ENCODE measurements at places on chromosomes 4 and X.

- DNase-seq: no peak
Measured at GRCh38 chrX:49879656-49880277, 483 bp downstream of the USP27X start.

GRCh38 chr4:78962597-78963115 lies 23.4 kb upstream of the PAQR3 start:
- DNase-seq: no peak

GRCh38 chr4:113398441-113399143 lies 349.1 kb downstream of the ANK2 start:
- DNase-seq: no peak

DNA sequence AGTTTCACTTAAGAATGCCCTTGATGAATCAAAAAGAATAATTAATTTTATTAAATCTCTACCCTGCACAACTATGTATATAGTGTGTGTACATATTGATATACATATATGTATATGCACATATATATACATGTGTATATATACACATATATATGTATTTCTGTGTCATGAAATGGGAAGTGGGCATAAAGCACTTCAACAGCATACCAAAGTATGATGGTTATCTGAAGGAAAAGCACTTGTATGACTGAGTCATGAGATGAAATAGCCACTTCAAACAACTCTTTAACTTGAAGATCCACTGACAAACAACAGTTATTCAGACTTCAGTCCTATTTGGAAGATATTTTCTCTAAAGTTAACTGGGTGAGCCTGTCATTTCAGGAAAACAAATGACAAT lies 16.3 kb downstream of the RNF128 start:
- no peak for DNase-seq

- no peak for DNase-seq
Measured at GRCh38 chrX:45774961-45775360, 574.3 kb upstream of the DIPK2B start.

DNA sequence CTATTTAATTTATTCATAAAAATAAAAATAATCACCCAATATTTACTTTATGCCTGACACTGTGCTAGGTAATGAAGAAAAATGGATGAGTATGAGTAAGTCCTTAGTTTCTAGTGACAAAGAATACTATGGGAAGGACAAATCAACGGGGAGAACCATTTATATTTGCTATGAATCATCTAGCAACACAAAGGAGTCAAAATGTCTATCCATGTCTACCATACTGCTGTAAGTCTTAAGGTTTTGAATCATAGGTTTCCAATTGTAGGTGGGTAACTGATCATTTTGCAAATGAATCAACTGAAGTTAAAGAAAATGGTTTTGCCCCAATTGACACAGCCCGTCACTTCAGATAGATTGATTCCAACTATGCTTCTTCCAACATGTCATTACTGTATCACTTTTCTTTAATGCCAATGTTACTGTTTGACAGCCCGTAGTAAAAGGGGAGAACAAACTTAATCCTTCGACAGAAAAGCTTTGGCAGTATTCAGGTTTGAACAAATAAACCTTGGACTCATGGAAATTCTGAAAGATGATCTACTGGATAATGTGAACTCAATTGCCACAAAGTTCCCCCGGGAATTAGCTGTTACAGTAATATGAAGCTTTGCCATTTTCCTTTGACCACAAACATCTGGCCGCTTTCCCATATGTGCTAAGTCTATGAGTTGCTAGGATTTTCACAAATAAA lies 3.2 kb downstream of the TDO2 start:
- no peak for DNase-seq
